ENCODE measurements at places on chromosomes 3 and 15. TPM values are rescaled to one million over a fixed set of nuclear protein-coding genes. Genes with fewer than 3 reads are reported as not detected.
A peak's percentile ranks its signal among the peaks of the same experiment; 100 is the strongest.

ZNF662 gene
- polyA plus RNA-seq, result 56.3 TPM

DNA sequence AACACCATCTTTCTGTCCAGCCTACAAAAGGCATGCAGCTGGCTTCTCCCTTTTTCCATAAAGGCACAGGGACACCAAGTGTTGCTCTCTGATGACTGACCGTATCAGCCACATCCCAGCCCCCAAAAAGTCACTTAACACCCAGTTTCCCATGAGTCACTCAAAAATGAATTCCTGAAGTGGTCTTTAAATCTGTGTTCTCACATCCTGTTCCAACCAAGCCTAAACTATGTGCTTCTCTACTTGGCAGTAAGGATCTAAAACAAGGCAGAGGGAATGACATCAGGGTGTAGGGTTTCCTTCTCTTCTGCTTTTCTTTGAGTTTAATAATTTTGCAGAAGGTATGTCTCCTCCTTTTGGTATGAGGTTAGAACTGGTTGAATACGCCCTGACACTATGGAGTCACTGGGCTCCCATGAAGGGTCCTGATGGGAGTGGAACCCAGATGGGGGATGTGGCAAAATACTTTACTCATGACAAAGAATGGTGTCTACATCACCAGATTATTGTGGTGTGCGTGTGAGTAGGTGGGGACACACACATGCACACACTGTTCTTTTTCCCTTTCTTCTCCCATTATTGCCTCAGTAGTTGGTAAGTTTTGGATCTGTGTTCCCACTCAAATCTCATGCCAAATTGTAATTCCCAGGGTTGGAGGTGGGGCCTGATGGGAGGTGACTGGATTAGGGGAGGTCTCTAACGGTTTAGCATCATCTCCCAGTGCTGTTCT, 35.6 kb upstream of the CCK start:
- DNase-seq, result no peak

DNA sequence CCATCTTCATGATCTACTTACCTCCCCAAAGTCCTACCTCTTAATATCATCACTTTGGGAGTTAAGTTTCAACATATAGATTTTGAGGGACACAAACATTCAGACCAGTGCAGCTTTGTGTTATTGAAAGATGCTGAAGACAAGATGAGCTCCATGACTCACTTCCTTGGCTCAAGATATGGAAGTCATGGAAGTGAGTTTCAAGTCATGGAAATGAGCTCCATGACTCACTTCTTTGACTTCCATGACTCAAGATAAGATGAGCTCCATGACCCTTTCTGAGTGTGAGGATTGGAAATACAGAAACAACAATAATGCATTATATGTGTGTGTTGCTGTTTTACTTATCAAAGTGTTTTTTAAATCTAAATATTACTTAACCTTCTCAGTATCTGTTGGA, 170.2 kb upstream of the TPRG1 start:
- DNase-seq, result no peak

DNA sequence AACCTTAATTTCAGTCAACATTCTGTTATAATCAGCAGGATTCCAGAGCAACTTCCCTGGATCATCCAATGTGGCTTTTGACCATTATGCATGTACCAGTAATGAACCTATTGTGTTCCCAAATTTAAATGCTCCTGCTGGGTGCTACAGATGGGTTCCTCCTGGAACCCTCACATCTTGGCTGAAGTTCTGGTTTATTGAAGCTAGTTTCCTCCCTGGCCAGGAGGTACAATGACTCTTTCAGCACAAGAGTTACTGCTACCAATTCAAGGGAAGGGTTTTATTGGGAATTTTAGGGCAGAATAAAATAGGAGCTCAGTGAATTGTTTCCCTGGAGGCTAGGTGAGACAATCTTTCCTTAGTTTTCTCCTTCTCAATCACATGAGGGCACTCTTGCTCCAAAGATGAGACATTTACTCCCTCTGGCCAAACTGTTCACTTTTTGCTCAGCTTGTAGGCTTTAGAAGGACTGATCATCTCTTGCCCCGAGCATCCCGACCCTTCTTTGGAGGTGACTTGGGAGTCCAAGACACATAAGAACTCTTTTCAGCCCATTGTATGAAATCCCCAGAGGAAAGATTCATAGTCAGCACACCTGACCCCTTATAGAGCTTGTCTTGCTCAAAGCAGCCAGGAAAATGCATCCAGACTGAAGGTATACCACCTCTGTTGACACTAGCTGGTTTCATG, 8.8 kb upstream of the NPHP3 start:
- peak; percentile 69 for DNase-seq

DNA sequence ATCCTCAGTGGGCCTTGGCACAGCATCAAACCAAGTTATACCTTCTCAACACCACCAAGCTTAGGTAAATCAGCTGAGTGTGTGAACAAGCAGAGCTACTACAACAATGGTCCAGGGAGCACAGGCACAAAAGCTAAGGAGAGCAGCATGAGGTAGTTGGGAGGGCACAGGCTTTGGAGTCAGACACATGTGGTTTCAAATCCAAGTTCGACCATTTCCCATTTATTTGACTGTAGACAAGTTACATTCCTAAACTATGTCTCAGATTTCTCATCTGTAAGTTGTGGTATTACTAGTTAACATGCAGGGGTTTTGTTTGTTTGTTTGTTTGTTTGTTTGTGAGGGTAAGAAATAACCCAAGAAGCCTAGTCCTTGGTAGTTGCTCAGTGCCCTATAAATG, 46.9 kb downstream of the MLH1 start:
- DNase-seq, result no peak

HERC2 gene
- 54.0 TPM for polyA plus RNA-seq

Data from right lung (tissue), 10 donors.